NCI-H1930 (cell line): ENCODE measurements at places on chromosomes 12 and 14.

DNA sequence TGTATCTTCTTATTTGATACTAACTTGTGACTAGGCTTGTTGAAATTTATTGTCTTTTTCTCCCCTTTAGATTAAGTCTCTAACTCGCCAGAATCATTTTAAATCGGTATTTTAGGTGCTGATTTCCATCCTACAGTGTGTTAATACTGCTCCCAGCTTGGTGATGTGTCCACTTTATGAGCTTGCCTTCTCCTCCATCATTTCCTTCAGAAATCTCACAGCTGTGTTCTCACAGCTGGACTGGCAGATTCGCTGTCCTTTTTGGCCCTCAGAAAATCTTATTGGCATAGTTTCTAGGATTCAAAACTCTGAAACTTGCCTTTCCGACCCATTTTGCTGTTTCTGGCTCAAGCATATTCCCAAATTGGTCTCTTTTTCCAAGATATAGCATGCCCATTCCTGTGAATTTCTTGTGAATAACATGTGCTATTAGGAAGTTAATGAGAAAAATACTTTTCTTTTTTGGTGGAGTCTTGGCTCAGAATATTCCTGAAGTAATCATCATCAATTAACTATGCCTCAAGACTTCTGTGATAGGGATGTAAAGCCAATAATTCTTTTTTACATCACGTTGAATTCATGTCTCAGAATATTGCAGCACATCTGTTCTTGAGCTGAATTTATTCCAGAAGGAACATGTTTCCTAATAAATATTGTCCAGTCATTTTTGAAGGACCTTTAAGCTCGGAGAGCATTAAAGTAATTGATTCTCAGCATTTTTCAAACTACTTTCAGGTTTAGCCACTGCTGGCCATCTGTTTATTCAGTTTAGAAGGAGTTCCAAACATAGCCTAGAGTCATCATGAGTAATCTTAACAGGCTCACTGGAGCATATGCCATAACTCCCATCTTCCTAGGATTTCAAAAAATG is 50.0 kb upstream of the USP44 start:
- DNase-seq, result no peak

DNA sequence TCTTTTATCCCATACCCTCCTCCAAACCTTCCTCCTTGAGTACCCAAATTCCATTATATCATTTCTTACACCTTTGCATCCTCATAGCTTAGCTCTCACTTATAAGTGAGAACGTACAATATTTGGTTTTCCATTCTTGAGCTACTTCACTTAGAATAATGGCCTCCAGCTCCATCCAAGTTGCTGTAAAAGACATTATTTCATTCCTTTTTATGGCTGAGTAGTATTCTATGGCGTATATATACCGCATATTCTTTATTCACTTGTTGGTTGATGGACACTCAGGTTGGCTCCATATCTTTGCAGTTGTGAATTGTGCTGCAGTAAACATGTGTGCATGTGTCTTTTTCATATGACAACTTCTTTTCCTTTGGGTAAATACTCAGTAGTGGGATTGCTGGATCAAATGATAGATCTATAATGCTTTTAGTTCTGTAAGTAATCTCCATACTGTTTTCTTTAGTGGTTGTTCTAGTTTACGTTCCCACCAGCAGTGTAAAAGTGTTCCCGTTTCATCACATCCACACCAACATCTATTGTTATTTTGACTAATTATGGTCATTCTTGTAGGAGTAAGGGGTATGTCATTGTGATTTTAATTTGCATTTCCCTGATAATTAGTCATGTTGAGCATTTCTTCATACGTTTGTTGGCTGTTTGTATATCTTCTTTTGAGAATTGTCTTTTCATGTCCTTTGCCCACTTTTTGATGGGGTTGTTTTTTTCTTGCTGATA is 10.1 kb downstream of the RAB21 start:
- DNase-seq, result no peak

GRCh38 chr14:77124345-77125280 is 17.0 kb downstream of the ZDHHC22 start:
- no peak for DNase-seq

- DNase-seq, result no peak
These were observed 5.4 kb downstream of the VSIG10 start for GRCh38 chr12:118098401-118098800.

DNA sequence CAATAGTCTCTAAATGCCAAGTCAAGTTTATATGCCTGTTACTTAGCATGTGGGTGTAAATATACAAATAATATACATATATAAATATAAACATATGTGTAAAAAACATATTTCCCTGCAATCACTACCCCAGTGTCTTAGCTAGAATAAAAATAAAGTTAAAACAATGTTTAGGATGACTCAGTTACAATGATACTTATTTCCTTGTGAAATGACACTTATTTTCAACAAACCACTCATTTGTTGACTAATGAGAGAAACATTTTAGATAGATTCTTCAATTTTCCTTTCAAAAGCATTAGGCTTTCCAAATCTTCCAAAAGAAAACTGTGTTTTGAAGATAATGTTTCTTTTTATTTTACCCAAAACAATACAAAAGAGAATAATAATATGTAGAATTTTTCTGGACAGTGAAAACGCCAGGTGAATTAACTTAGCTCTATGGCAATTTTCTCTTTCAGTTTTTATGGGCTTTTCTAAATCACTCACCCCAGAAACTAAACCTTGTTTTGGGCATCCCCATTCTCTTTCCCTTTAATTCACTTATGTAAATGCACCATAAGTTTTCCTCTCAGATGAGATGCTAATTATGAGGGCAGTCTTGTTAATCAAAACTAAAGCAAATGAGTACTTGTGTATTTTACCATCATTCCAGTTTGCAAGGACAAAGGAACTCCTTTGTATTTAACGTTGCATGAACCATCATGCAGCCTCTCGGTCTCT is 465.9 kb downstream of the BCAT1 start:
- DNase-seq, result peak; percentile 64

DNA sequence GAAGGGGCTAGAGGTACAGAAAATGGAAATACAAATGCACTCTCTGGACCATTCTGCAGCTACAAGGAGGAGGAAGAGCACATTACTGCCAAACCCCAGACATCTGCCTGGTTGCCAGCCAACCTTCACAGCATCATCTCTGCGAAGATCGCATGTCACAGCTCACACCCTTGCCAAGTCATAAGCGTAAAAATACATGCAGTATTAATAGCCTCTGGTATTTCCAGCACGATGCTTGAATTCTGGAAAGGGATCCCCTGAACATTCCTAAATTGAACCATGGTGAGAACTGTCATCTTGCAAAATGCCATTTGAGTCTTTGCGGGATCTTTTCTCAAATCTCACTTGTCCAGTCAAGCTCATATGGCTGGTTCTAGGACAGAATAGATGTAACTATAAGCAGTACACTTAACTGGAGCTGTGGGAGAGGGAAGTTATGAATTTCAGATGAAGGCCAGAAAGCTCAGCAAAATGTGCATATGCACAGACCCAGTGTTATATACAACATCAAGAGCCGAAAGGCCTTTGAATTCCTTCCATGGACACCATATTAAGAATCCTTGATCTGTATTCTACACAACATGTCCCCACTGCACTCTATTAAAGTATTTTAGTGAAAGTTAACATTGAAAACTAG is 211.6 kb downstream of the DUSP6 start:
- no peak for DNase-seq

DNA sequence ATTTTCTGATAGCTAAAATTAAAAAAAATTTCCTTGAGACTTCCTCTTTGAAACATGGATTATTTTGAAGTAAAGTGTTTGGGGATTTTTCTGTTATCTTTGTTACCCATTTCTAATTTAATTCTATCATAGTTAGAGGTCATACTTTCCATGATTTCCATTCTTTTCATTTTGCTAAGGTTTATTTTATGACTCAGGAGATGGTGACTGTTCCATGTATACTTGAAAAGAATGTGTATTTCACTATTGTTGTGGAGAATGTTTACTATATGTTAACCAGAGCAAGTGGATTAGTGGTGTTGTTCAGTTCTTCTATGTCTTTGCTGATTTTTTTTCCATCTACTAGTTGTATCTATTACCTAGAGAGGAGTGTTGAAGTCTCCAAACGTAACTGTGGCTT is 250.5 kb upstream of the PELI2 start:
- DNase-seq, result no peak

DNA sequence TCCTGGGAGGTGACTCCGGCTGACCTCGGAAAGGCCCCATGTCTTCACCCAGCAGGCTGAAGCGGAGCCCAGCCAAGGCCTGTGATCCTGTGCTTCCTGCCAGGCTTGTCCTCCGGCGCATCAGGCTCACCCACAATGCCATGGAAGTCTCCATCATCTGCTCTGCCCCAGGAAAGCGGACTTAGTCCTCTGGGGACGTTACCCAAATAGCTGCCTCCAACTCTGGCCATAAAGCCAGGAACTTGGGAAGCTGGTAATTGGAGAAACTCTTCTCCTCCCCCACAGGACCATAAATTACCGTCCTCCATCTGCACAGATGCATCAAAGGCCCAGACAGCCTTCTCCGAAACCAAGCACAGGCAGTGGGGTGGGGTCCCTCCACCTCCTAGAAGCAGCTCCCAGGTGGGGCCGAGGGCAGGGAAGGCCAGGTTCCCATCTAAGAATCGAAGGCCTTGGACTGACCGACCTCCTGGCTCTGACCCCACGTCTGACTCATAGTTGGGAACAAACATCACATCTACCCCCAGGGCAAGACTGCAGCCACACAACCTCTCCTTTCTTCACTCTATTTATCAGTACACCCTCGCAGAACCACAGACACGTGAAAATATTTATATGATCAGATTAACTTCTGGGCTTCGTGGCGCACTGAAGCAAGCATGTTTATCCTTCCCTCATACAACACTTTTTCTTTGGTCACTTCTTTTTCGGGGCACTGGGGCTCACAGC is 56.4 kb downstream of the PITPNM2 start:
- DNase-seq, result no peak

GRCh38 chr12:1845427-1845826 is 25.1 kb downstream of the LRTM2 start:
- no peak for DNase-seq

DNA sequence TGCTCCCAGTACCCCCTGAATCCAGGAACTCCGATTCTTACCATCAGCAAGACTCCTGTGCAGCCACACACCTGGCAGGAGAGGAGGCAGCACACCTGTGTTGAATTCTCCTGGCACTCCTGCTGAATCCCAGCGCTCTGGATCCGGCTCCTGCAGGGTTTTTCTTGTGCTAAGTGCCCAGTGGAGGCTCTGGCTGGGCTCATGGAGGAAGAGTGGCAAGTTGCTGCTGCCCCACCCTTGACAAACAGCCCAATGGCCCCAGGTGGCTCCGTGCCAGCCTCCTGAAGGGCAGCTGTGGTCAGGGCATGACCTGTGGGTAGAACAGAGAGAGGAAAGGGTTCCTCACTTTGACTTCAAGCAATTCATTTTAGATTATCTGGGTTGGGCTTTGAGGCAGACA is 20.0 kb downstream of the CRACR2A start:
- no peak for DNase-seq

DNA sequence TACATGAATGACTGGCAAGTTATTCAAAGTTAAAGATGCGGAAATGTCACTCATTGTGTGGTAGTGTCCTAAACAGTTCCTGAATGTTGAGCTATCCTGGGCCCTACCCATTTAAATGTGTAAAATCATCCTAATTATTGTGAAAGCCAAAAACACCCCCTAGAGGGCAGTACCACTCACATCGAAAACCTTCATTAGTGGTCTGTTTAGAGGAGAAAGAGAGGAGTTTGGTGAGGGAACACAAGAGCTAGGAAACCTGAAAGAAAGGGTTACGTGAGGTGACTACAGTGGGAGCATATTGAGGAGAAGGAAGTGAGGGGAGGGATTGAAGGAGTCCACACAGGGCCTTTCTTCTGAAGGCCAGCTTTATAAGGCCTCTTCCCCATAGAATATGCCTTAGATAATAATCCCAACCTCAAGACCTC is 2.5 kb upstream of the TEP1 start:
- DNase-seq, result peak; percentile 24

GRCh38 chr12:118065380-118065779 is 4.4 kb upstream of the WSB2 start:
- DNase-seq, result no peak

GRCh38 chr14:67666750-67667449 is 7.5 kb downstream of the VTI1B start:
- peak; percentile 10 for DNase-seq

GRCh38 chr12:122880155-122880667 is 15.7 kb downstream of the VPS37B start:
- no peak for DNase-seq

GRCh38 chr12:40942326-40942725 is 245.8 kb upstream of the PDZRN4 start:
- DNase-seq, result no peak

- DNase-seq, result peak; percentile 31
These were observed 135.7 kb downstream of the PPM1H start for GRCh38 chr12:62799126-62799736.

GRCh38 chr14:89267163-89267562 is 149.9 kb downstream of the FOXN3 start:
- no peak for DNase-seq

- peak; percentile 73 for DNase-seq
These were observed 15.7 kb downstream of the TBX3 start for GRCh38 chr12:114668151-114668885.

- DNase-seq, result no peak
These were observed 1260.3 kb downstream of the TMEM121 start for GRCh38 chr14:106786697-106787096.

DNA sequence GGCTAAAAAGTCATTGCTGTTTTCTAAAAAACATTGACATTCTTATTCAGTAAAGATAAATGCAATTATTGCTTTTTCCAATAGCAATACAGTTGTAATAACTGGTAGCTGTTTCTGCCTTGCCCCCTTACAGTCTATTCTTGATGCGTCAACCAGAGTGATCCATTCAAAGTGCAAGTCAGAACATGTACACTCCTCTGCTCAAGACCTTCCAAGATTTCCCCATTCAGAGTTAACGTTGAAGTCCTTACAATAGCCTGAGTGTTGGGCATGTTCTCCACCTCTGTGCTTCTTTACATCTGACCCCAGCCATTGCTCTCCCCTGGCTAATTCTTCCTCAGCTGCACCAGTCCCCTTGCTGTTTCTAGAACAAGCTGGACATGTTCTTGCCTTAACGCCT is 24.3 kb downstream of the VRK1 start:
- no peak for DNase-seq

DNA sequence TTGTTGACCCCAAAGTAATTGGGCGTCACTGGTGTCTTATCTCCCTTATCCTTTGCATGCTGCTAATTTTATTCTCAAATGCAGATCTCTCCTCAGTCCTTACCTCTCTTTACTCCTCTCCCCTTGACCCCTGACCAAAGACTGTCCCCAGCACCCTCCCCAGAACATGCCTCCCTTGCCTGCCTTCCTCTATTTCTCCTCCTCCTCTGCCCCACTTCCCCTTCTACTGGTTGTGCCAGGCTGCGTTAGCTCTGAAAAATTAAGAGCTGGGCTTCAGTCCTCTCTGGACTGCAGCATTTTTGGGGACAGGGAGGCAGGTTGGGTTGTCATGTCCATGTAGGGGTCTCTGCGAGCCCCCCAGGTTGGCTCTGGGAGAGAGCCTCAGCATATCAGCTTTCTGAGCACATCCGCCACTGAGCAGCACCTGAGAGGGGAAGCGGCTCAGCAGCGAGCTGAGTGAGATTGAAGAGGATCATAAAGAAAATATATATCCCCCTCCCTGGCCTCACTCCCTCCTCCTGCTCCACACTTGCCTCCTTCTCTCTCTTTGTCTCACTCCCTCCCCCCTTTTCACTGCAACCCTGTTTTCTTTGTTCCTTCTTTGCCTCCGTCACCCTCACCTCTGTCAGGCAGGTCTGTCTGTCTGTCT is 6.4 kb upstream of the CISTR start:
- no peak for DNase-seq
